GM12892 (cell line): ENCODE measurements at places on chromosomes 11 and 22.

DNA sequence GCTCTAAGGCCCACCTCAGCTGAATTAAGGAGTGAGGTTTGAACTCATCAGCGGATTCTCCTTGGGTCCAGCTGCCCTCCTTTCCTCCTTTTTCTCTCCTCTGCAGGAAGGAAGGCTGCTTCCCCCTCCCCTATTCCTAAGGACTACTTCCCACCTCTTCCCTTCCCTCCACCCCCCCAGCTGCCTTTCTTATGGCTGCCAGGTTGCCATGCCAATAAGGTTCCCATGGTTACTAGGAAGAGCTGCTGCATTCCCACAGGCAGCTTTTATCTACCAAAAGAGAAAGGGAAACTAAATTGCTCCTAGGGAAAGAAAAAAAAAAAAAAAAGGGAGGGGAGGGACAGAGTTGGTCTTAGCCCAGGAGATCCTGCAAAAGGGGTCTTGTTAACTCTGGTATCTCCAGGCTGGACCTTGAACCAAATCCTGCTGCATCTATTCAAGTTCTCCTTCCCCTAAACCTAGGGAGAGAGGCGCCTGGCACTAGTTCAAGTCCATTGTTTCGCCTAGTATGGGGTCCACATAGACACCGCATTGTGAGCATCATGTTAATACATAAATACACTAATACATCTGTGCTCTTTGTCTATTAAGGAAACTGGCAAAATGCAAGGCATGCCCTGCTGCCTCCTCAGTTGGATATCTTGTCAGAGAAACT lies 21.2 kb upstream of the FEZ1 start:
- DNase-seq, result no peak

DNA sequence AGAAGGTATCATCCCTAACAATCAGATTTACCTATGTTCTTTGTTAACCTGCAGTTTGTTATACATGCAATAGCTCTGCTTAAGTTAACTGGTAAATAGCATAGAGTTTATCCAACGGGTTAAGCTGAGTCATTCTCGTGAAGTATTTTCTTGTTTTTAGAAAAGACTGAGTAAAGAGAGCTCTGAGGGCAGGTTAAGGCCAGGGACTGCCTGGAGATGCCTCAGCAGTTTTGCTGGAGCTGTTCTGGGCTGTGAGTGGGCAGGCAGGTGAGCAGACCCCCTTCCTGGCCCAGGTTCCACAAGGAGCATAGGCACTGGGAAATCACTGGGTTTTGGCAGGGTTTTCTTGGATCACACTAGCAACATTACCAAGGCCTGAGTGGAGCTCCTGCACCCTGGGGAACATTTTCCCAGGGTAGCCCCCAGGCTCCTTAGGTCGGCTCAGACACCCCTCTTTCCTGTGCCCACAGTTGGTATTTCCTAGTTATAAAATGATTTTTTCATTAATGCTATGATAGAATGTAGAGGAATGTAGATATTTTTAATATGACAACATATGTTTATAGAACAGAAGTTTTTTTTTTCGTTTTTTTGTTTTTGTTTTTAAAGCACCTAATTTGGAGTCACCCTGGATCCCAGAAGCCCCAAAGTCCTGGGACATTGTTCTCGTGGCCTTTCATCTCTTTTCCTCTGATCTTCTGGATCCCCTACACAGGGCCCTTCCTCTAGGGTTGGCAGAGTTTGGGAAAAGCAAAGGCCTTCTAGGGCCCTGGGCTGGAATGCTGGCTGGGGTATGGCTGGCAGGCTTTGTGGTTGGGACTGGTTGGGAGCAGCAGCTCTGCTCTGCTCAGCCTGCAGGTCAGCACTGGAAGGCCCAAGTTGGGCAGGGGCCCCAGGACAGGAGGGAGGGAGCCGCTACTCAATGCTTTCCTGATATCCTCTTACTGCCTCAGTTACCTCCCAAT lies 26.7 kb downstream of the IRAG1 start:
- no peak for DNase-seq

GRCh38 chr11:26649884-26650283 lies 72.0 kb downstream of the SLC5A12 start:
- peak; percentile 12 for DNase-seq

- DNase-seq, result no peak
Observed at GRCh38 chr11:24944891-24945290, 448.0 kb downstream of the LUZP2 start.

DNA sequence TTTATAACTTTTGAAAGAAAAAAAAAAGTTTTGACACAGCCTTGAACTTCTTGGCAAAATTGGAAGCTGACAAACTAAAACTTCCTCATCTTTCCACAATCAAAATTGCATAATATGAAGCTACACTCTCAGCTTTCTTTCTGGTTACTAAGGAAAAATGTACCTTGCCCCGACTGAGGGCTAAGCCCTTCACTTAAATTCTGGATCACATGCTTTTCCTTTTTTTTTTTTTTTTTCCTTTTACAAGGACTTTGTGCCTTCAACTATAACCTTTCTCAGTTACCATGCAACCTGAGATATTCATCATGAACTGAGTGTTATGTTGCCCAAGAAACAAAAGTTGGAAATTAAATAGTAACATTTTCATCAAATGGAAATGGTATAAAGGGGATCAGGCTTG lies 188.5 kb upstream of the CARD18 start:
- no peak for DNase-seq

GRCh38 chr11:116697639-116698038 lies 75.1 kb downstream of the BUD13 start:
- DNase-seq, result no peak

DNA sequence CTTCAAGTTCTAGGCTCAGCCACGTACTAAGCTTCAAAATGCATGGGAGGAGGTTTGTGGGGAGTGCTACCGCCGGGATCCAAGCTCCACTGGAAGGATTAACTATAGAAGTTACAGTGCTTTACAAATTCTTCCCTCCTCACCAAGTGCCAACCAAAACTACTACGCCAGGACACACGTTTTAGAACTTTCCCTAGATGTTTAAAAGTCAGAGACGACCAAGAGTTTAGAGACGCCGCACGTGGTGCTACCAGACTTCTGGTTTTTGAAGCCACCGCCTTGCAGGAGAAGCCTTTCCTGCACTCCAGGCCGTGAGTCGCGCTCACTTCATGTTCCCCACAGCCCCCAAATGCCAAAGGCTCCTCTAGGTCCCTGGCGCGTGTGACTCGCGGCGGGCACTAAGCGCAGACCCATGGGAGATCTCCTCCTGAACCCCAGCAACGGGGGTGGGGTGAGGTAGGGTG lies 734 bp downstream of the SNU13 start:
- DNase-seq, result no peak

DNA sequence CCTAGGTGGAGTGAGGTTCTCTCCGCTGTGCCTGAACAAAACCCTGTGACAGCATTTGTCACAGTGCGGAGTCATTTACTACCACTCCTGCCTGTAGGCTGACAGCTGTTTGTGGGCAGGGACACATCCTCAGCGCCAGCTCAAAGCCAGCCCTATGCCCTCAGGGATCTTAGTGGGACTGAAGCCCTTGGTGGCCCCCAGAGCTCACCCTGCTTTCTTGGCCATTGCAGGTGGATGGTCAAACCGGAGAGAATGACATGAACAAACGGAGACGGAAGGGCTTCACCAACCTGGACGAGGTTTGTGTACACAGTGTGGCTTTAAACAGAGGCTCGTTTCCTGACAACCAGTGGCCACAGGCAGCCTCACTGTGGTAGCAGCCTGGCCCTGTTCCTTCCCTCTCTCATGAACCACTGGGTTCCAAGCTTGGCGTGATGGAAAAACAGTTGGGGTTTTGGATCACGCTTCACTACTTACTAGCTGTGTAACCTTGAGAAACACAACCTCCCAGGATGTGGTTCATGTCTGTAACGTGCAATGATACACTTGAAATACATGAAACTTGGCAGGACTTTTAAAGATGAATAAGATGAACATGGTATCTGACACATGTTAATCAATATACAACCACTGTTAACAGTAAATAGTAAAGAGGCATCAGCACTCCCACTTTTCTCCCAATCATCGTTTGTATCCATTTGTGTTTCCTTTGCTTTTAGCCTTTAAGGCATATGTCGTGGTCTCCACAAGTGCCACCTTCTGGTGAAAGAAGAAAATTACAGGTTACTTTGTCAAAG lies 125.8 kb downstream of the MICAL2 start:
- DNase-seq, result no peak

GRCh38 chr22:29443452-29443851 lies 5.1 kb downstream of the RFPL1 start:
- DNase-seq, result no peak

DNA sequence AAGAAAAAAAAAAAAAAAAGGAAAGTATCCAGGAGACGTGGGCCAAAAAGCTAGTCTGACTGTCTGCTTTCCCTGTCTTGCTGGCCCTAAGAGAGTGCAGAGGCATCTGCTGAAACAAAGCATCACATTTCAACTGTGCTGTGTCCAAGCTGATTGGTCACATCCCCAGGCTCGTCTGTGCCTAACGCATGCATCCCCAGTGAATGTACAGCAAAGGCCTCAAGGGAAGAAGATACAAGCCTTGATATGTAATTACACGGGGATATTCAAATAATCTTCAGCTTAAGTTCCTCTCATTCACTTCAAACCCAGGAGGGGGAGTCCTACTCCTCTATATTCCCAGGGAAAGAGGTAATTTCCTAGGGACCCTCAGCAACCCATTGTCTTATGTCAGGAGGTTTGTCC lies 5.4 kb upstream of the SORL1 start:
- no peak for DNase-seq

DNA sequence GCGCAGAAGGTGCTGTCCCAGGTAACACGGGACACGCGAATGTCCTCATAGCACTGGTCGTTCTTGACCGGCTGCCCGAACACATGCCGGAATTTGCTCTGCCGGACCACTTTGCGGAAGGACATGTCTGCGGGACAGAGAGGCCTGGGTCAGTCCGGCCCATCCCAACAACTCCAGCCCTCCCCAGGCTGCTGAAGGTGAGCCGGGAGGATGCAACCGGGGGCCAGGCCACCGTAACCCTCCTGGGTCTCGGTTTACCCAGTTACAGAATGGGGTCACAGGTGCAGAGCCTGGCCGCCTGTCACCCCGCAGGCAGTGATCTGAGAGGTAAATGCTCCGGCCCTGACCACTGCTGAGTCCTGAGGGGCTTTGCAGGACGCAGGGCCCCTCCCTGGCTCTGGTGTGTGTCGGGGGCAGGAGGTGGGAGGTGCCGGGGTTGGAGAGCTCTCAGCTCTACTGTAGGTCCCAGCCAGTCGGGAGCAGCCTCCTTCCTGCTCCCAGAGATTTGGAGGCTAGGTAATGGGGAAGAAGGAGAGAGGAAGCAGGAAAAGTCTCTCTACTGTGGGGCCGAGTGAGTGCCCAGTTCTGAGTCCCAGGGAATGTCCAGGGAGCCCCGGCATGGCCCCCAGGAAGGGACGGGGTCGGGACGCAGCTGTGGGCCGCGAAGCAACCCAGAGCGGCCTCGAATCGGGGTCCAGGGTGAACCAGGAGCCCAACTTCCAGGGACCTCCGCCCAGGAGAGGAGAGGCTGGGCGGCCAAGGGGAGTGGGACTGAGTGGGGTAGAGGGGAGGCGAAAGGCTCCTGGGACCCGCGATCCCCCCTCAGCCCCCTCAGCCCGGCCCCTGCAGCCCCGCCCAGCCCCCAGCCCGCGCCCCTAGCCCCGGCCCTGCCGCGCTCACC lies 522 bp downstream of the CORO1B start:
- DNase-seq, result no peak

- no peak for DNase-seq
Observed at GRCh38 chr11:45097721-45098493, 48.5 kb upstream of the PRDM11 start.

DNA sequence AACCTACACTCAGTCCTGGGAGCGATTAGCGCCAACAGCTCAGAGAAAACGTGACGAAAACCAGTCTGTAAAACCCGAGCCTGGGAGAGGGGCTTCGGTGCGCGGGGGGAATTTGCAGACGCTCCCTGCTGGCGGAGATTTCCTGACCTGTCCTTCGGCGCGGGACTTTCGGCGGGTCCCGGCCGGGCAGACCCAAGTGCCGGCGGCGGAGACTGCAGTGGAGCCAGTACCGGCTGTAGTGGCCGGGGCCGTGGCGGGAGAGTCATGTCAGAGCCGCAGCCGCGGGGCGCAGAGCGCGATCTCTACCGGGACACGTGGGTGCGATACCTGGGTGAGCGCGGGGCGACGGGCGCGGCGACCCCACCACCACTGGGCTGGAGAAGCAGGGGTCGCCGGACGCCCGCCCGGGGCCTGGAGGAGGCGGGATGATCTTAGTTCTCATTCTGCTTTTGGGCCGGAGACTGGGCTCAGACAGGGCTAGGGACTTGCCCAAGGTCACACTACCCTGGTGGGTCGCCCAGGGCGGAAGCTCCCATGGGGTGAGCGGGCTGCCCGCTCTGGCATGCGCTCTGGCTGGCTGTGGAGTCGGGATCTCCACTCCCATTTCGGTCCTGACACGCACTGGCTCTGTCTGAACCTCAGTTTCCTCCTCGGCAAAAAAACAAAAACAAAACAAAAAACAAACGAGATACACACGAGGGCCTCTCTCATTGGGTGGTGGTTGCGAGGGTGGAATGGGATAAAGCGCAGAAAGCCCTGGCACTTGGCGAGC lies at the start of gene MTFP1:
Gene MTFP1, plus strand, starts transcription at position 153 of the 772 bp plus-strand sequence. Its CDS starts 112 bp downstream, at position 265.
- DNase-seq, result peak; percentile 49

- DNase-seq, result no peak
Observed at GRCh38 chr22:20312396-20313191, 7.3 kb downstream of the DGCR6L start.

DNA sequence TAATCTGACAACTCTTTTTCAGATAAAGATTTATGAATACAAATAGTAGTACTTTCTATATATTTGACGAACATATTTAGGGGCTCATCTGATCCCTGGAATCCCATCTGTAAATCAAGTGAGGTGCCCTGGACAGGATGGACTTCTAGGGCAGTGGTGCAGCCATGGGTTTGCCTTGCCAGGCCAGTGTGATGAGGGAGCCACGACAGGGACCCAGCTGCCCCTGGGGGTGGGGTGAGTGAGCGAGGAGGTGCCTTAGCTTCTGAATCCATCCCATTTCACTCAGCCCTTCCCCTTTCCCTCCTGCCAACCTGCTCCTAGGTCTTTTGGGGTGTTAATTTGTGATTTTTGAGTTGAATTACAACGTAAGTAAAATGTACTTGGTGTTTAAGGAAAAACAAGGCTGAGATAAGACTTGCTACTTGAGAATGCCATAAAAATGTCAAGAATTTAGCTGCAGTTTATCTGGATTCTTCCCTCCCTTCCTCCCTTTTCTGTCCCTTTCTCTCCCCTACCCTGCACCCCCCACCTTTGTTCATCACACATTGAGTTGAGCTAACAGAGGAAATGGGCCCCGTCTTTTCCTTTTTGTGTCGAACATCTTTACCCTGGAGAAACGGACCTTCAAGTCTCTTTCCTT lies 60.8 kb downstream of the PPFIBP2 start:
- DNase-seq, result no peak

DNA sequence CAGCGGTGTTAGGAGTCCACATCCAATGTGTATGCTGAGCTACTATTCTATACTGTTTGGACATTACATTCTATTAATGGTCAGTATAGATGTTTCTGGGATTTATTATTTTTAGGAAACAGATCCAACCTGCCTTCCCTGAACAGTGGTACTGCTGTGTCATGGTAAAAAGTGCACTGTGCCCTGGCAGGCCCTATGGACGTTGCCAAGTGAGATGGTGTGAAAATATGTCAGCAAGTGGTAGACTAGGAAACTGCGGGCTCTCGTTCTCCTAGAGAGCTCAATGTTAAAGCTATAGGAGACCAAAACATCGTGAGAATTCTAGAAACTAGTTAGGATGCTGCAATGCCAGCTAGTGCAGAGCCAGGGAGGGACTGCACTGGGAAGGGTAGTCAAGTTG lies 26.0 kb upstream of the CYP2D6 start:
- DNase-seq, result no peak

- no peak for DNase-seq
Observed at GRCh38 chr11:35787013-35787504, 124.5 kb downstream of the TRIM44 start.
